ENCODE measurements at places on chromosomes 11 and 22.

DNA sequence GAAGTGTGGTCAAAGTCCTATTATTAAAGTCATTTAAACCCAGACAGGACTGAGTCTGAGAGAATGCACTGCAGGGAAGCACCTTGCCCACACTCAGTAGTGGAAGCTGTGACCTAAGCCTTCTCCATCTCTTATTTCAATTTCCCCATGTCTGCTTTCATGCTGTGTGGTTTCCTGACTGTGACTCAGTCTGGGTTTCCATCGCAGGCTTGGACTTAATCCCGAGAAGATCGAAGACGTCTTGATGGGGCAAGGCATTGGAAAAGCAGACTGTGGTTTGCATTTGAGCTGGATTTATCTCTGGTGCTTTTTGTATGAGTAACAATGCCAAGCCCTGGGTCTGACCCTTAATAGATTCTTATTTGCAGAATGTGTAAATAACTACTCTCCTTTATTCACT lies 238.9 kb downstream of the NTM start:
- DNase-seq, result no peak

DNA sequence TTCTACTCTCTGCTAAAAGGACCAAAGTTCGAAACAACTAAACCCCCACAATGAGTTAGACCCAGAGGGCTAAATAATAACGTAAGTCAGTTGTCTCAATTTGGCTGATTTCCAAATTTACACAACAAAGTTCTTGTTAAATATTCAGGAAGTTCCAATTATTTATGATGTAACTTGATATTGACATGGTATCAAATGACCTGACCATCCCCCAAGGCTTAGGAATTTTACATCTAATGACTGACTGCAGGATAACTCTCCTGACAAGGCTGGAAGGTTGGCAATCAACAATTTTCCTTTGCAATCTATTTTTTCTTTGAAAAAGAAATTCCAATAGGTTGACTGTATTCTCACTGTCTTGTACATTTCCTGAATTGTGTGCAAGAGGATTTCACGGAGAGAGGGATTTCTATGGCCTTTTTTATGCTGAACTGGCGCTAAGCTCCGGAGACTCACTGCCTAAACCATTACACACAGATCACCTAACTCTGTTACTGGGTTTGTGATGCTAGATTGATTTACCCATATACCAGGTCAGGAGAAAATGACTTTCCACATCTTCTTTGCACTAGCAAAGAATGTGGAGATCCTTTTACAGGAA lies 9.6 kb upstream of the CDON start:
- DNase-seq, result no peak

GRCh38 chr11:5809122-5809519 lies 397 bp downstream of the OR52N2 start:
- no peak for DNase-seq

DNA sequence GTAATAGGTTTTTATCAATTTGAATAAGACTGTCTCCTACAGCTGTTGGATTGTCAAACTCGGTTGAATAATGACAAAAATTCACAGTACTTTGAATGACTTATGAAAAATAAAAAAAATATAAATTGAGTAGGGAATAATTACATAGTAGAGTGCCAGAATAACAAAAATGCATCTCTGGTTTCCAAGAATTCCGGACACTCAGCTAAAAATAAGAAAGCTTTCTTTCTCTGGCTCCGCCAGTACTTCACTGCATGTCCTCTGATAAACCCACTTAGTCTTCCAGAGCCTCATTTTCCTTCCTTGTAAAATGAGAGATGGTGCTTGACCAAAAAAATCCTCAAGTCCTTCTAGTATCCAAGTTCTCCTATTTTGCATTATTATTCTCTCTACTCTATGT lies 374.6 kb upstream of the LUZP2 start:
- DNase-seq, result no peak

- no peak for DNase-seq
These were observed 4.7 kb upstream of the RAB1B start for GRCh38 chr11:66263785-66264184.

- DNase-seq, result no peak
These were observed 122.9 kb upstream of the CADM1 start for GRCh38 chr11:115627071-115627470.

DNA sequence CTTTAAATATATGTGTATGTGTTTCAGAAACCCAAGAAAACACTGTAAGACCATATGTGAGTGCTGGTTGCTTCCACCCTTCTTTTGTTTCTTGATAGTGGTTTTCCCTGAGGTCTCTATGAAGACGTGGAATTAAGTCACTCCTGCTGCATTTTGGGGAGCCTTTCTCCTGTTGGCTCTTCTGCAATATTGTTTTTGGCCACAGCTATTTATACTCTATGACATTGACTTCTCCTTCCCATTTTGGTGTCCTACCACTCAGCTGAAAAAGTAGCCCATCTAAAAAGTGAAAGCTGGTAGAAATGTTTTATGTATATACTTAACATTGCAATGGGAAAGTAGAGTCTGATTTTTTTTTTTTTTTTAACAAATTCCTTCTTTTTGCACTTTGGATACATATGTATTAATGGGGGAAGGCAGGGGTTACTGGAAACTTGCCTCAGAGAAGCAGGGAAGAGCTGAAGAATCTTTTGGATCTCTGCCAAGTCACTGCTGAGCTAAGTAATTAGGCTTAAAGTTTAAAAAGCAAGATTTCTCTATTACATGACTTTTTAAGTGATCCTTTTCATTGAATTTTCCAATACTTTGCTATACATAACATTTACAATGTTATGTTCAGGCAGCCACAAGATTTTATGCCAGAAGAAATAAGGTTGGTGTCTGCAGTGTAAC lies 1.8 kb downstream of the TTC17 start:
- DNase-seq, result peak; percentile 11

- peak; percentile 84 for DNase-seq
These were observed 16.3 kb downstream of the MYO7A start for GRCh38 chr11:77144196-77144856.

- DNase-seq, result no peak
These were observed 50.5 kb downstream of the SCUBE1 start for GRCh38 chr22:43292630-43293018.

DNA sequence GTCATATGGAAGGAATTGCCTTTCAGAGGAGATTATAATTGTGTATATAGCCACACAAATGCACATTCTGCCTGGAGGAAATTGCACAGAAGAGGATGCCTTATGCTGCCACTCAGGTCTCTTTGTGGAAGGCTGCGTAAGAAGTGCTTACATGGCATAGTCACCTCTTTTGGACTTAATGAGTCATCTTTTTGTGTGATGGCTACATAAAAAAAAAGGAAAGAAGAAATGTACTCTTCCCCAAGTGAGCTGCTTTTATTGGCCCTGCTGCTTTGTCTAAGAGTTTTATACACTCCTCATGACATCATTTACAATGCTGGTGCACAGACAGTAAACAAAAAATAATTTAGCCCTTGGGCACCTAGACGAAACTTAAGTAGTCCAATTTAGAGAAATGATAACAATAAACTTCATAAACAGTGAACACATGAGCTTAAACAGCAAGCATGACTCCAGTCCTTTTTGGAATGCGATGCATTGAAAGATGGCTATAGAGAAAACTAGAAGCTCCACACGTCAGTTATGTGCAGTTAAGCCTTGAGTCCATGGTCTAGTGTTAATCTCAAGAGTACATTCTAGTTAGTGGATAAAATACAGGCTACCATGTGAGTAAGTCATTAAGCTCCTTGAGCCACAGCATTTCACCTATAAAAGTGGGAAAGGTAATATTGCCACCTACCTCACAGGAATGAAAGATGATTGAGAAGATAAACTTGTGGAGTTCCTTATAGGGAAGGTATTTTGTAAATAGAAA lies 12.0 kb downstream of the CSTPP1 start:
- DNase-seq, result no peak

GRCh38 chr22:42414565-42415303 lies 17.5 kb downstream of the NFAM1 start:
- no peak for DNase-seq

GRCh38 chr11:66904561-66904960 lies 47.7 kb downstream of the LRFN4 start:
- no peak for DNase-seq

DNA sequence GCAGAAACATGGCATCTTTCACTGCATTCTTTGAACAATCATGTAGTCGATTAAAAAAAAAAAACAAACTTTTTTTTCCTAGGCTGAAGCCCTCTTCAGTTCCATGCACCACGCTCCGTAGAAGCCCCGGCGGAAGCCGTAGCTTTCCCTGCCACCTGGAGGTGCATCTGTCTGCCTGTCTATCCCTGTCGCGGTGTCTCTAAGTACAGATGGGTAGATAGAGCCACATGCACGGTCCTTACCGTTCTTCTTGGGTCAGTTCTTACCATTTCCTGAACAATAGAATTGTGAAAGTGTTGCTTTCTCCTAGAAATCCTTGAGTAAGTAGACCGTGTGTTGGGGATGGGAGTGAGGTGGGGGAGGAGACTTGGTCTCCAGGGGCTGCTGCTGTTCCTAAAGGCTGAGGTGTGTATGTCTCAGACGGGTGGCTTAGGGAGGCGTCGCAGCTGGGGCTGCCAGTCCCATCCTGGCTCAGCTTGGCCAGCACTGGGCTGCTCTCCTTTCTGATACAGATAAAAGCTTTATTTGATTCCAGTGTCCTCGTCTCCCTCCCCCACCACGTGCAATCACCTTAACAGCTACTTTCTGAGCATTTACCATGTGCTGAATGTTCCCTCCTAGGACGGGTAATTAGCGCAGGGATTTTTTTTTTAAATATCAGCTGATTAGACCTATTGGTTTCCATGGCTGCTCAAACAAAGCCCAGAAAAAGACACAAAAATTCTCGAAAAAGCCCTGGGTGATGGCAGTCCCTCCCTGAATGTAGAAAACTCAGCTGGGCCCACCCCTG lies 46.8 kb downstream of the MACROD1 start:
- peak; percentile 75 for DNase-seq

DNA sequence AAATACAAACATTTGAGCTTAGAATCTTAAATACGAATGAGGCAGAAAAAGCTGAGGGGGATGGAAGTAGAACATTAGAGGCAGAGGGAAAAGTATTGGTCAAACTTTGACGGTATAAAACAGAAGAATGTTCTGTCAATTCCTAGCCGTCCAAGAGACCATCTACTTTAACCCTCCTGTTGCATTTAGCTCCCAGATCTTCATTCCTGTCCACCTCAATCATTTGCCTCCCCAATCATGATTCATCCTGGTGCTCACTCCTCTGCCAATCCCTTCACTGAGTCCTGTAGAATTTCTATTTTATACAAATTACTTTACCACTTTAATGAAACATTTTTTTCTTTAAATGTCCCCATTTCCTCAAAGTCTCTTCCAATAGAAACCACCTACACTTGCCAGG lies 28.2 kb downstream of the C2CD3 start:
- no peak for DNase-seq

DNA sequence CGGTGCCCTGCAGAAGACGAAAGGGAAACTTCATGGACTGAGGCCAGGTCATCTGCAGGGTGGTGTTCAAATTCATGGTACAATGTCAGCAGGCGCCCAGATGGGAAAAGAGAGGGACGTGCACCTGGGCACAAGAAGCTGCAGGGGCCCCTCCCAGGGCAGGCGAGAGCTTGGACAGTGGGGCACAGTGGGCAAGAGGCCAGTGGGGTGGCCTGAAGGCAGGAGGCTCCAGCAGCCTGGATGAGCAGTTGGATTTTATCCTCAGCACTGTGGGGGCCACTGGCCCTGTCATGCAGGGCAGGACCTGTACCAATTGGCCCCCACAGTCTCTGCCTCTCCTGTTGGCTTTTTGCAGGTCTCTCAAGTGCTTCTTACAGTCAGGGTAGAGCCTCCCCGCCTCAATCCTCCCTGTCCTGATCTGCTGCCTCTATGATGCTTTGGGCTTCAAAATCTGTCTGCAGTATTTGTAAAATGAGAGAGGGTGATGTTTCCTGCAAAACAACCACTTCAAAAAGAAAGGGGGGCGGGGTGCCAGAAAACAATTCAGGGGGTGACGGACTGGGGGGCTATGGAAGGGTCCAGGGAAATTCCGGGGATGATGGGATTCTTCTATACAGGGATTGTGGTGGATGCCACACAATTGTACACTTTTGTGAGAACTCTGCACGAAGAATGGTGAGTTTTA lies 1.7 kb upstream of the BID start:
- DNase-seq, result no peak

DNA sequence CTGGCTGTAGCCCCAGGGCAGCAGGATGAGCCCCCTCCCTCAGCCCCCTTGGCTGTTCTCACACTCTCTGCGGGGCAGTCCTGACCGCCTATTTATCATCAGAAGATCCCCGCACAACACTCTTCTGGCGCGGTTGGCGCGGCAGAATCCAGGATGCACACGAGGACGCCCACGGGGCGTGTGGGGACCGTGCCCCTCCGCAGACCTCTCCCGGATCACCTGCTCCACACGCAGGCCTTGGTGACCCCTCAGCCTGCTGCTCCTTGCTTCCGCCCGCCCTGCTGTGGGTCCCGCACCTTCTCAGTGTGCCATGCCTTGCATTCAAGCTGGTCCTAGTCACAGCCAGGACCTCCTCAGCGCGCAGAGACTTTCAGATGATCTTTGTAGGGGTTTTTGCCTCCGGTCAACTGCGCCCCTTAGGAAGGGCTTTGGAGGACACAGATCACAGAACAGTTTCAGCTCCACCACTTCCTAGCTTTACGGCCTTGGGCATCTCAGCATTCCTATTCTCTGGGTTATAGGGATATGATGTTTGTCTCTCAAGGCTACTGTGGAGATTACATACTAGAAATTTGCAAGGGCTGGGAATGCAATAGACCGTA lies 841 bp upstream of the TUB start:
- DNase-seq, result no peak

DNA sequence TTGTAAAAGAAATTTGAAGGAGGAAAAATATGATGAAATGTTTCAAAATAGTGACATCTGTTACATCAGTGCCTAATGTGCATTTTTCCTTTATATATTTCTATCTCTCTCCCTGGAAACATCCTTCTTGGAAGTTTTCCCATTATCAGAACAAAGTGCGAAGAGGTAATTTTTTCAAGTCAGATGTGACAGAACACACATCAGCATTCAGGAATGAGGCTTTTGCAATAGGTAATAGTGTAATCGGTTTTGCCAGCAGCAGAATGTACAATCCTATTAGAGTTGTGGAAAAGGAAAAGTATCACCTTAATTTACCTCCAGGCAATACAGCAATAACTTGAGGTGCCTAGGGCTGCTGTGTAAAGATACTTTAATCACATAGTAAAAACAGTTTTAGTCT lies 275.8 kb downstream of the FAT3 start:
- DNase-seq, result no peak

GRCh38 chr11:17221968-17222367 lies 14.2 kb upstream of the PIK3C2A start:
- DNase-seq, result no peak

- DNase-seq, result peak; percentile 6
These were observed 163.9 kb downstream of the TRIM29 start for GRCh38 chr11:119974051-119974450.

GRCh38 chr11:84795698-84796097 lies 831.4 kb downstream of the DLG2 start:
- DNase-seq, result peak; percentile 3

- DNase-seq, result peak; percentile 80
These were observed 213.1 kb downstream of the INSC start for GRCh38 chr11:15327786-15328231.

- DNase-seq, result no peak
These were observed 4.6 kb upstream of the H19 start for GRCh38 chr11:2002042-2002776.

- peak; percentile 29 for DNase-seq
These were observed 13.1 kb downstream of the TREH start for GRCh38 chr11:118666371-118666770.
